Thoracic aorta (tissue), 2 donors: ENCODE measurements at places on chromosomes 16 and 17.

GRCh38 chr16:3194792-3195191, 6.8 kb downstream of the OR1F1 start:
- no peak for DNase-seq

DNA sequence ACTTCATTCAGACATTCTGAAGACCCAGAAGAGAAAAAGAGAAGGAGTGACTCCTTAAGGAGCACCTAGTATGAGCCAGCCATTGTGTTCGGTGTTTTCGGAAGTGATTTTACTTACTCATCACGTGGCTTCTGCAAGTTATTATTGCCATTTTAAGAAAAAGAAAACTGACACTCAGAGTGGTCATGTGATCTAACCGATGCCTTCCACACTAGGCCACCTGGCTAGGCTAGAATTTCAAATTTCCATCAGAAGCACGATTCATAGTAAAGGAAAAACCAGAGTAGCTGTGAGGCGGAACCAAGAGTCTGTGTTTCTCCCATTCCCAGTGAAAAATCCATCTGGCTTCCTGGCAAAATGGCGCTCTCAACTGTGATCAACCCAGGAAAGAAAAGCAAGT, 32.0 kb downstream of the GTF3C1 start:
- DNase-seq: no peak

DNA sequence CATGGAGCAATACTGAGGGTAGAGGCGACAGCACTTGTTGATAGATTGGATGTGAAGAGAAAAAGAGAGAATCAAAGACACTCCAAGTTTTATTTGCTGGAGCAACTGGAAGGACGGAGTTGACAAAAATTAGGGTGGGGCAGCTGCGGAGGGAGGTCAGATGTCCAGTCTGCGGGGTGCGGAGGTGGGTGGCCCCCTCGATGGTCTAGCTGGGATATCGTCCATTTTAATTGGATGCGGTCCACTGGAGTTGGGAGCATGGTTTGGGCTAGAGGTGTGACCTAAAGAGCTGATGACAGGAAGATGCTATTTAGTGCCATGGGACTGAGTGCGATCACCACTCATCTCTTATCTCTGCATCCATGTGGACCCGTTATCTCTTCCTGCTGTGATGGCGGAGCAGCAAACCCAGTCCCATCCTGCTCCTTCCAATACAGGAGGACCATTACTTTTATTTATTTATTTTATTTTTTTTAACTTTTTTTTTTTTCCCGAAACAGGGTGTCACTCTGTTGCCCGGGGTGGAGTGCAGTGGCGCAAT, 48.3 kb upstream of the CBX4 start:
- no peak for DNase-seq

- DNase-seq: no peak
Observed at GRCh38 chr16:30054959-30055553, 10.5 kb upstream of the ALDOA start.

DNA sequence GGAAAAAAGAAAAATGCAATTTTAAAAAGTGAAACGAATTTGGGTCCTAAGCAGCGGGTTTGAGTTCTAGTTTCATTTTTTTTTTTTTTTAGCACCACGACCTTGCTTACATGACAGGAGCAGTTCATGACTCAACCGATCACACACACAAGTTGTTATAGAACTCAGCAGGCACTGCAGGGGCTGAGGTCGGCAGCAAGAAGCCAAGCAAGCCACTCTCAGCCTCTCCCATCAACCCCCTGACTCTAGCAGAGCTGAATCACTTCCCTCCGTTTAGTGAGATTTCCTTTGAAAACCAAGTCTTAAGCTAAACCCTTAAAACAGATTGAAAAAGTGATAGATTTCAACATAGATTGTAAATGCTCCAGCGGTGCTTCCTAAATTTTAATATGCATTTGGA, 520.8 kb downstream of the HAPSTR1 start:
- DNase-seq: no peak
